ENCODE measurements at places on chromosomes 2 and 18. TPM values are rescaled to one million over a fixed set of nuclear protein-coding genes. Genes with fewer than 3 reads are reported as not detected.

The ACP1 gene
- polyA plus RNA-seq: 85.2 TPM

The RHOB gene
- polyA plus RNA-seq: 132 TPM

The ZNF396 gene
- 1.3 TPM for polyA plus RNA-seq

The TUBB8B gene
- polyA plus RNA-seq: not detected

The CD226 gene
- 0.89 TPM for polyA plus RNA-seq

The SH3RF3 gene
- 5.0 TPM for polyA plus RNA-seq

The RPL37A gene
- 4,380 TPM for polyA plus RNA-seq

The G6PC2 gene
- not detected for polyA plus RNA-seq

The CIB4 gene
- not detected for polyA plus RNA-seq

DNA sequence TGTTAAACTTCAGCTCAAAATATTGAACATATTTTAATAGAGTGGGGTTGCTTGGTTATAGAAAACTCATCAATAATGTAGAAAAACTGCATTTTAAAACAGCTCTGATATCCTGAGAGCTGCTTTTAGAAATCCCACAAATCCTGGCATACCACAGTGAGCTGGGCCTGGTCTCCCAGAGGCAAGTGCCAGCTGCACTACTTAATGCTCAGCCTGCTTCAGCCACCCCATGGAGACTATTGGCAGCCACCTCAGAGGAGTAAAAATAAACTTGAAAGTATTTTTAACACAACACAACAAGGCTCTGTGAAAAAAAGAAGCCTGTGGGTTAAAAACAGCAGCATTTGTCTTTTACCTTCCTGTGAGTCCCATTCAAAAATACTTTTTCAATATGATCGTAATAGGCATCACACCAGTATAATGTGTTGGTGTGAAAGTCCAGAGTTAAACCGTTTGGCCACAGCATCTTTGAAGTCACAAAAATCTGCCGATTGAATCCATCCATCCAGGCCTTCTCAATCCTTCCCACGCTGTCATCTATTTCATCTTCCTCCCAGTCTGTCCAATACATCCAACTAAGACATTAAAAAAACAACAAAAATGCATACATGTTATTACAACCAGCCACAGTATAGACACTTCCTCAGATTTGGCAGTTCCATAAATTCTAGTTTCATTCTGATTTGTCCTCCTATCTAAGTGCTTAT, 1115.3 kb downstream of the LRP1B start:
- no peak for DNase-seq

DNA sequence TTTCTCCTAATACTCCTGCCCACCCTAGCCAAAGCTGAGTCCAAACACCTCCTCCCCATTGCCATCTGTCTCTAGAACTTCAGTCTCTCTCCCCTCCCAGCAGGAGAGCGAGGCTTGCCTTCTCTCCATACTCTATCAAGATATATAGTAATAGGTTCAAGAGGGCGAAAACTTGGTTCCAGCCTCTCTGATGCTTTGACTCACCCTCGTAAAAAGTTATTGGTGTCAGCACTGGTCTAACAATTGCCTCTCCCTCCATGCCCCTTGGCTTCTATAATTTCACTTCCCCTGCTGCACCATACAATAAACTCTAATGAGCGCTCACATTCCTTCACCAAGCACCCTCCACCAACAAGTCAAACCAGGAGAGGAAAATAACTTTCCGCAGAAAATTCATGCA, 797.3 kb downstream of the BCL11A start:
- DNase-seq: no peak

DNA sequence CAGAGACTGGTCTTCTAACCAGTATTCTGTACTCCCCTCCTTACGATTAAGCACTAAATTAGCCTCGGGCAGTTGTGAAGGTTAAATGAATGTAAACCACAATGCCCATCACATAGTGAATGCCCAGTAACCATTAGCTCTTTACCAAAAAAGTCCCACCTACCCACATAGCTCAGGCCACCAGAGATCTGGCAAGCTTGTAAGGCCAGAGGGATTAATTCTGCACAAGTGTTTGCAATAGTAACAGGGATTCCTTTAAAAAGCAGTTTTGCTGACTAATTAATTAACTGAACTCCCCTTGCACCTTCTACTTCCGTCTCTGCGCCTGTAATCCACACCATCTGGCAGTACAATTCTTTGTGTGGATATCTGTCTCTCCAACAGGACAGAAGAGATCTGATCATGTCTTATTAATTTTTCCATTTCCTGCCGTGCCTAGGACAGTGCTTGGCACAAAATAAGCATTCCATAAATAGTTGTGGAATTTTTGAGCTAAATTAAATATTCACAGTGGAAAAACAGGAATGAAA, 36.2 kb upstream of the IGFBP2 start:
- no peak for DNase-seq

DNA sequence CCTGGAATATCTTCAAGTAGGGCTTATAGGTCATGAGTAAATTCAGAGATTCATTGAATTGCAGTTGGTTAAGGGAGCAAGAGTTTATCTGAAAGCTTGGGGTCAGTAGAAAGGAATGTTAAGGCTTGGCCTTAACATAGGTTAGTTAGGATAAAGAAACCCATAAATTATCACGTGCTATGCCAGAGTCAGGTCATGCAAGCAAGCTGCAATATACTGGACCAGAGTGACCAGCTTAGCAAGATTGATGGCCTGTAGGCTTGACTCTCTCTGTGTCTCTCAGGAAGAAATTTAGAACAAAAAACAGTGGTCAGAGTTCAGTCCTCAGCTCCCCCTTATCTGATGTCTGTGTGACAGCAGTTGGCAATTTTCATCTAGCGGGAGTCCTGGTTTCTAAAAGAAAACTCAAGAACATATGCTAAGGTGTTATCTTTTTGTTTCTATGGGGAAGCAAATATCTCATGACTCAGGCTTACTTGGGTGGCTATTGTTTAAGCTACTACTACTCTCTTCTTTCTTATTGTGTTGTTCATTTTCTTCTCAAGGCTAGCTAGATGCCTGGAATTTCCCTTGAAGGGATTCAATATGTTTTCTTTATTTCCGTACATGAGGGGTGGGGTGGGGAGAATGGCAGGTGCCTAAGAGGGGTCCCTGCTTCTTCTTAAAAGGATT, 28.7 kb upstream of the MARCO start:
- DNase-seq: no peak

GRCh38 chr2:165624470-165624800, 154.9 kb downstream of the CSRNP3 start:
- DNase-seq: no peak

DNA sequence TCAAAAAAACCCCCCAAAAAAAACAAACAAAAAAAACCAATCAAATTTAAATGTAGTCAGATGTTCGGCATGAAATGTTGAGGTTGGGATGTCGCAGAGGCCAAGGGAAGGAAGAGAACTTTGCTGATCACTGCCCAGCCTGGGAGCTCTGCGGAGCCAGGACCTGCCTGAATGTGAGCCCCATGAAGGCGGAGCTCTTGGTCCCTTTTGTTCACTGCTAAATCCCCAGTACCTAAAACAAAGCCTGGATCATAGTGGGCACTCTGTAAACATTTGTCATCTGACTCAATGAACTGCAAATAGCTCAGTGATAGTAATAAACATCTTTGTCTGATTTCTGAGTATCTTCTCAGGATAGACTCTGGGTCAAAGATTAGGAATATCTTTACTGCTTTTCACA, 64.0 kb downstream of the NGEF start:
- no peak for DNase-seq

DNA sequence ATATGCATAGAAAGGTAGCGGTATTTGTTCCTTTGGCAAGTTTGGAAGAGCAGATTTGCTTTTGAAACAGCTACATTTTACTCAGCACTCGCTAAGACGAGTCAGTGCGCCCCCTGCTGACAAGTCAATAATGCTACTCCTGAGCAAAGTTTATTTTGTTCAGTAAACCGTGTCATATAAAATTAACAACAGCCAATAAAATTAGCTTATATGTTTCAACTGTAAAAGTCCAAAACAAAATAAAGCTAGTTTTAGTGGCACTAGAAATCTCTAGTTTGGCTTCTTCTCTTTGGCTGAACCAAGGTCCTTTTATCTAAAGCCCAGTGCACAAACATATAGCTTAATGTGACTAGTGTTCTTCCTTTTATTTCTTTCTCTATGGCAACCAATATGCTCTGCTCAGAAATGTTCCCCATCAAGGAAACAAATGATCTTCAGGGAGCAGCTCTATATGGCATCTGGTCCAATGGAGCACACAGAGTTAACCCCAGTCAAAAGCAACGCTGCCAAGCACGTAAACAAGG, 4.2 kb upstream of the POU3F3 start:
- peak; percentile 63 for DNase-seq

- DNase-seq: no peak
Measured at GRCh38 chr2:160401895-160402294, 91.7 kb downstream of the RBMS1 start.

- DNase-seq: no peak
Measured at GRCh38 chr2:11761259-11761658, 14.8 kb downstream of the LPIN1 start.

DNA sequence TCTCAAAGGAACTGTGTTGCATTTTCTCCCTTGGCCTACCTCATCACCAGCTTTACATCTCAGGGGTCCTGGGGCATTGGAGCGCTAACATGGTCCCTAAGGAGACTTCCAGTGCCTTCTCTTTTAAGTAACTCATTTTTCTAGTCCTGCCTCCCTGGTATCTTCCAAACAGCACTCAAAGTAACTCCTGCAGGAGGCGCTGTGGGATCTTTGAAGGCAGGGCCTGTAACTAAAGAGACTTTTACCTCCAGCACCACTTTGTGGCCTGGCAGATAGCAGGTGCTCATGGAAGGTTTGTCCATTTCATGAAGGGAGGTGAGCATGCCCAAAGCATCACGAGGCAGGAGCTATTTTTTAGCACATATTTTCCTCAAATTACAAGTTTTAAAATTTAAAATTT, 411.0 kb upstream of the GYPC start:
- DNase-seq: no peak

DNA sequence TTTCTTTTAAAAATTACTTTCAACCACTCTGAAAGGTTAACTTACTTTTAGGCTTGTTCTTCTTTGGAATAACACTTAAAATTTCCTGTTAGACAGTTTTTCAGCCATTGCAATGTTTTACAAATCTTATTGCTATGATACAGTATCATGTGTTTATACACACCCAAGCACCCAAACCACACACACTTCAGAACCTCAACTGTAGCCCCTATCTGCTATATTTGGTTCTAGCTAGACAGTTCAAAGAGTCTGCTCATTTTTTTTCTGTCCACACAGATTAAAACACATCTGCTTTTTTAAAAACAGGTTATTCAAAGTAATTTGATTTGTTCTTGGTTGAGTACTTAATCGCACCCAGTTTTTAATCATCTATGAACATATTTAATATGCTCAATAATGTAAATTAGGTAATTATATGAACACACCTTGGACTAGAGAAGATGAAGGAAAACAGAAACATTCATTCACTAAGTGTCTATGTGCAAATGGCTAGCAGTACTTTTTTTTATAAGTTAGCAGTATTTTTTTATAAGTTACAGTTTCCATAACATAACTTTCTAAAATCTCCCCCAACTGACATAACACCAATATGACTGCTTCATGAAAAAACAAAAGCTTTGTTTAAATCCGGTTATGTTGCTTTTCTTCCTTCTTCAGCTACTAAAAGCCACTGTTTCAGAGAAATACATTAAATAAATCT, 17.6 kb downstream of the FBXO11 start:
- no peak for DNase-seq

- DNase-seq: no peak
Measured at GRCh38 chr2:96163768-96164429, 18.7 kb upstream of the DUSP2 start.

- no peak for DNase-seq
Measured at GRCh38 chr2:182942756-182943155, 76.3 kb upstream of the FRZB start.

DNA sequence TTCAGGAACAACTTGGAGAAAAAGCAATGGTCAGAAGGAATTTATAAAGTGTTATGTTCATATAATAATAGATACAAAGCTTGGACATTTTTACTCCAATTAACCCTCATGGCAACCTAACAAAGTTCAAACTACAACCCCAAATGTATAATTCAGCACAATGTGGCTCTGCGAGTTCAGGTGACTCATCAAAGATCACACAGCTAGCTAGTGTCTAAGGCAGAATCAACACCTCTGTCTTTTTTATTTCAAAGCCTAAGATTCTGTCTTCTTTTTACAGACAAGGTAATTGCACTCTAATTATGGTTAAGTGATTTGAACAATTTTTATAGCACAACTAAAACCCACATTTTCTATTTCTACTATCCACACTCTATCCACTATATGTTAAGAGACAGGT, 90.5 kb downstream of the CHST9 start:
- DNase-seq: no peak
